ENCODE measurements at places on chromosomes 6 and 20.

DNA sequence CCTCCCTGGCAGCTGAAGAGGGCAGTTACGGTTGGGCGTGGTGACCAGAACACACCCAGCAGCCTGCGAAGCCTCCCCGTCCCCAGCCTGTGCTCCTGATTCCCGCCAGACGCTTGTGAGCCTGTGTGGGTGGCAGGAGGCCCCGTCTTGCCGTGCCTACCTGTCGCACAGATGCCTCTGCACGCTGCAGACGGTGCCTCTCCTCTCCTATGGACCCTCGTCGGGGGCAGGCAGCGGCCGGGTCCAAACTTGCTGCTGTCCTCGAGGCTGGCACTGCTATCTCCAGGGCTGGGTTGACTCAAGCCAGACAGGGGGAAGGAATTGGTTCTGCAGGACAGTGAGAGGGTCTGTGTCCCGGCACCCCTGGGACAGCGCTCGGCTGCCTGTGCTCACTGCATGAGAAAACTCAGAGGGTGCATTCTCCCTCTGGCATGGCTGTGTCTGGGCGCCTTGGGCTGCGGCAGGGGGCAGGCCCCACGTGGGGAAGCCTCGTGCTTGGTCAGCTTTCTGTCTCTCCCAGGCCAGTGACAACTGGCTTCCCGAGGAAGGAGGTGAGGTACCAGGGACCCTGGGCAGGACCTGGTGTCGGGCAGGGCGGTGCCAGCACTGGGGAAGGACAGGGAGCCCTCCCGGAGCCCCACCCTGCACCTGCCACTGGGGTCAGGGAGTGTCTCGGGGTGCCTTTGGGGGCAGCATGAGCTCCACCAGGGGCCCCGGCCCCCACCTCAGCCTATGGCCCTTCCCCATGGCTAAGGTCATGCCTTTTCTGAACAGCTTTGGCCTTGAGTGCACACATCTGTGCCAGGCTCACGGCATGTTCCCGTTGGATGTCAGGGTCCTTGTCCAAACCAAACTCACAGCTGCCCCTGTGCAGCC lies 127.5 kb downstream of the TAF4 start:
- DNase-seq, result no peak

DNA sequence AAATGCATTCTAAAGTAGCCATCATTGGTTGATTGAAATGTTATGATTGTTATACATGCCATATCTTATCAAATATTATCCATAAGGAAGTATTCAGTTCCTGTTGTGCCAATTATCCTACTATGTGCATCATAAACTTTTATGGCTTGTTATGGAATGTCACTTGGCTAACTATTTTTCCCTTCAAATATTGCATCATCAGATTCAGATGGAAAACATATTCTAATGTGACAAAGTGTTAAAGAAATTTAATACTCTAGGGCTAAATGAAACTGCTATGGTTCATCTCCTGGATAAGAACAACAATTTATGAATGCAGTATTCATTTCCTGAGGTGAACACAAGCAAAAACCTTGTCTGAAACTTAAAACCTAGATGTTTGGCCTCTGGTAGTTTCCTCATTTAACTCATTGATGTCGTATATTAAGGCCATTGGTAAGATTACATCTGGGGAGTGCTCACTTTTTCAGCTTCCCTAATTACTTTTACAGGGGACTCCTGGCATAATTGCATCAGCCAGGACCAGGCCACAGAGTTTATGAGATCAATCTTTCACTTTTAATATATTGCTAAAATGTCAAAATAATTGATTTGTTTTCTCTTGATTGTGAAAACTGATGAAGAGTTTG lies 134.9 kb upstream of the CEP162 start:
- no peak for DNase-seq

- DNase-seq, result no peak
These were observed 40.1 kb downstream of the ZBTB2 start for GRCh38 chr6:151351146-151351700.

GRCh38 chr6:137882225-137882961 lies 15.3 kb downstream of the TNFAIP3 start:
- no peak for DNase-seq

GRCh38 chr20:51337126-51337805 lies 205.3 kb downstream of the NFATC2 start:
- no peak for DNase-seq

DNA sequence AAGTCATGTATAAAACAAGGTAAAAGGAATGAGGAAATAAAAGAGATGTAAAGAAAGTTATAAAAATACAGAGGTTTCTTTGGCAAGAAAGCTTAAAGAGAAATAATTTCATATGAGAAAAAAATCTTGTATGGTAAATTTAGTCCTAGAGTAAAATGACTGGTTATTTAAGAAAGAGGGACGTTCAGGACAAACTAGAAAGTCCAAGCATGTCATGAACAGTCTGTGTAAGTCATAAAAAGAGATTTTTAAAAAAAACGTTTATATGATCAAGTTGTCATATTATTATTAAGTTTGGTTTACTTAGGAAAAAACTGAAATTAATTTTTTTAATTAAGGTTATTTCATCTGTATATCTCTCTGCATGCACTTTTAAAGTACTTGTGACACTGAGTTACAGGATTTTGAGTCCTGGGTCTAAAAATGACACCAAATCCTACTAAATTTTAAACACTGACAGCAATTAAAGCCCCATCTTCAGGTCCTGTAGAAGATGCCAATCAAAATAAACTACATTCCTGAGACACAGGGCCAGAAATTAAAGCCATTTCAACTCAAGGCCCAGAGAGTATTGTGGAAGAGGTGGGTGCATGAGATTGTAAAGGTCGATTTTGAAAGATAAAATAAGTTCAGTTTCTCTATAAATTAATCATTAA lies 62.4 kb downstream of the AGPAT4 start:
- DNase-seq, result no peak

- DNase-seq, result no peak
These were observed 1.6 kb downstream of the REM1 start for GRCh38 chr20:31476643-31477215.
